ENCODE measurements at places on chromosomes 16 and 17. TPM values are rescaled to one million over a fixed set of nuclear protein-coding genes. Genes with fewer than 3 reads are reported as not detected.
A peak's percentile ranks its signal among the peaks of the same experiment; 100 is the strongest.

The BRIP1 gene
- 4.7 TPM for total RNA-seq

The XYLT1 gene
- total RNA-seq: 38.1 TPM

The C17orf50 gene
- total RNA-seq: not detected

The RNF157 gene
- 115 TPM for total RNA-seq

The PROCA1 gene
- total RNA-seq: 3.1 TPM

DNA sequence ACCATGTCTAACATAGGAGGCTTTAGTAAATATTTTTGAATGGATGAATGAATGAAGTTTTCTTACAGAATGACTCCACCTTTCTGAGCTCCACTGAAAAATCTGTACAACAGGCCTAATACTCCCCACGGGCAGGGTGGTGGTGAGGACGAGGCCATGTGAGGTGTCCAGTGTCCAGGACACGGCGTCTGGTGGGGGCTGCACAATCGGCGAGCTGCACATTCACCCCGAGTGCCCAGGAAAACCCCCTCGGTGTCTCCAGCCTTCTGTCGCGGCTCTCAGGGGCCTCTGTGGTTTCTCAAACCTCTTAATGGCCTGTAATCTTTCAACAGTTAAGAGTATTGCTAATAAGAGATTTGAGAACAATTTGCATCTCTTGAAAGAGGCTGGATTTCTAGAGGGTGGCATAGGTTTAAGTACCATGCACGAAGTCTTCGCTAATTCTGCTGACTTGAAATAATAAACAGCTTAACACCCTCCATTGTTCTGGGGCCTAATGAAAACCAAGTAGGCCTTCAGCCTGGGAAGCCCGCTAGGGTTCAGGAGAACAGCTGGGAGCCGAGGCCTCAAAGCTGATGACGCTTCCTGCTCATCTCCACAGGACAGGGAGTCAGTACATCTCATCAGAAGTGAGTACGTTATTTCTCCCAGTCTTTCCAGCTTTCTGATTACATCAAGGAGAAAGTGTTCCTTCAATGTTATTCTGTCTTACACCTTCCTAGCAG is 304.6 kb upstream of the FOXF1 start:
- no peak for DNase-seq

GRCh38 chr17:35731917-35732805 is 722 bp downstream of the RASL10B start:
- no peak for DNase-seq

DNA sequence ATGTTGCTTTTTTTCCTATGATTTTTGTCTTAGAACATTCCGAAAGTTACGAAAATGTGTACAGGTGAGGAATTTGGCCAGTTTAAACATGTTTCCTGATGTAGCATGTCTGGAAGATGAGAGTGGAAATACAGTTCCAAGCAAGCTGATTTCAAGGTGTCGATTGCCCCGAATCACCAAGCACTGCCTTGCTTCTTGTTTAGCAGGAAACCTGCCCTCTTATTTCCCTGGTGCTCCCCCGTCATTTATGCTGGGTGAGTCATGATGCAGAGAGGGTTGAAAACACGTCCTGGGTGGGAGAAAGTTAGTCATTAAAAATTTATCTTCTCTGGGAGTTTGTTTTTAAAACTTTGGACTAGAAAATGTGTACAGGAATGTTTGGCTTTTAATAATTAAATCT is 608.6 kb upstream of the EEF2KMT start:
- DNase-seq: no peak

DNA sequence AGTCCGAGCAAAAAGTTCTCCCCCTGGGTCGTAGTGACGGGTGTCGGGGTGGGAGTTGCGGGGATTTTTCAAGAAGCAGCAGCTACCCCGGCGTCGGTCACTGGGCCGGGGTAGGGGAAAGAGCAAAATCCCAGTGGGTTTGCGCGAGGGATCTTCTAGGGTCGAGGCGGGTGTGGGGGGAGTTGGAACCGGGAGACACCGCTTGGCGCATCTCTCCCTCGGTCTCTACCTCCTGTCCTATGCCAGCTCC is 2.3 kb upstream of the UBTF start:
- peak; percentile 62 for DNase-seq

DNA sequence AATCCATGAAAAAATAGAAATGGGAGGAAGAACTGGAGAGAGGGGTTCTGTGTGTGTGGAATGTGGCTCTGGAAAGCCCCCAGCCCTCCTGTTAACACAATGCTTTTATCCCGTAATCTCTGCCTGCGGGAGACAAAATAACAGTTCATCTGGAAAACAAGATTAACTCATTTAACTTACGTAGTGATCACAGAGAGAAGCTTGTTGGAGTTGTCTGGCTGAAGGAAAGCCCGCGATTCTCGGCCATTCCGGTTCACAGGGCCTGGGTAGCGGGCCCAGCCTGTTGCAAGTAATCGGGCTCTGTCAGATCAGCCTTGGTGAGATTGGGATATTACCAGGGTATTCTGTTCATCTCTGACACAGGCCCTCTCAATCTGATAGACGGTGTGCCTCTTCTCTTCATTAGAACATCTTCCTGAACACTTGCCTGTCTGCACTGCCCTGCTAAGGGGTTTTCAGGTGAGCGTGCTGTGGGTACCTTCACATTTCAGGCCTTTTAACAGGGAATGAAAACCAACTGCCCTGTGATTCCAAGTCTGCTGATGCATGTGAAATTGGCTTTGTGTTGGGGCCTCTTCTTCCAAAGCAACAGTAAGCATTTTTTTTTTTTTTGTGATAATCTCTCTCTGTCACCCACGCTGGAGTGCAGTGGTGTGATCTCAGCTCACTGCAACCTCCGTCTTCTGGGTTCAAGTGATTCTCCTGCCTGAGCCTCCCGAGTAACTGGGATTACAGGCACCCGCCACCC is 609.9 kb downstream of the WWOX start:
- DNase-seq: no peak

- DNase-seq: no peak
Measured at GRCh38 chr17:40293363-40293762, 5.7 kb downstream of the CDC6 start.

DNA sequence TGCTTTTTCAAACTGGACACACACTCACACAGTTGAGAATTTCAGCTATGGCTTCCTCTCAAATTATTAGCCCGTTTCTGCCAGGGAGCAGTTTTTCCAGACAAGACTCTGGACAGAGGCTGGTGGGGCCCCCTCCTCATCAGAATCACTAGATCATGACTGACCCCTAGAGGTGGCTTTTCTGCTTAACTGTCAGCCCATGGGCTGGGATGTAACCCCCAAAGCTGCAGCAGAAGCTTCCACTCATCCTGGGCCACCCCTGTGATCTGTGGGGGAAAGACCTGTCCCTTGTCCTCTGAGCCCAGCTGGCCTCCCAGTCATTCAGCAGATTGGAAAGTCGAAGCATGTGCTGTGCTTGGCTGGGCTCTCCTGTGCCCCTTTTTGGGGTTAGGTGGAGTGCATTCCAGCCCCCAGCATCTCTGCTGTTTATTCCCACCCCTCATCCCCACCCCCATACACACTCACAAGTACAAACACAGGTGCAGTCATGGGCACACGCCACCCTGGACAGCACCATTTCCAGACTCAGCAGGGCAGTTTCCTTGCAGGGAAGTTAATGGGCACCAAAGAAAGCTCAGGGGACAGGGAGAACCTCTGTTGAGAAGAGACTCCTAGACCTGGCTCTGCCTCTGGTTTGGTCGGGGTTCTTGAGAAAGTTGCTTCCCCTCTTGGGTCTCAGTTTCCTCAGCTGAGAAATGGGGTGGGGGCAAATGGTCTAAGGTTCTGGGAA is 77.6 kb upstream of the RBL2 start:
- no peak for DNase-seq

- DNase-seq: no peak
Measured at GRCh38 chr17:17503566-17504130, 7.5 kb upstream of the RASD1 start.

DNA sequence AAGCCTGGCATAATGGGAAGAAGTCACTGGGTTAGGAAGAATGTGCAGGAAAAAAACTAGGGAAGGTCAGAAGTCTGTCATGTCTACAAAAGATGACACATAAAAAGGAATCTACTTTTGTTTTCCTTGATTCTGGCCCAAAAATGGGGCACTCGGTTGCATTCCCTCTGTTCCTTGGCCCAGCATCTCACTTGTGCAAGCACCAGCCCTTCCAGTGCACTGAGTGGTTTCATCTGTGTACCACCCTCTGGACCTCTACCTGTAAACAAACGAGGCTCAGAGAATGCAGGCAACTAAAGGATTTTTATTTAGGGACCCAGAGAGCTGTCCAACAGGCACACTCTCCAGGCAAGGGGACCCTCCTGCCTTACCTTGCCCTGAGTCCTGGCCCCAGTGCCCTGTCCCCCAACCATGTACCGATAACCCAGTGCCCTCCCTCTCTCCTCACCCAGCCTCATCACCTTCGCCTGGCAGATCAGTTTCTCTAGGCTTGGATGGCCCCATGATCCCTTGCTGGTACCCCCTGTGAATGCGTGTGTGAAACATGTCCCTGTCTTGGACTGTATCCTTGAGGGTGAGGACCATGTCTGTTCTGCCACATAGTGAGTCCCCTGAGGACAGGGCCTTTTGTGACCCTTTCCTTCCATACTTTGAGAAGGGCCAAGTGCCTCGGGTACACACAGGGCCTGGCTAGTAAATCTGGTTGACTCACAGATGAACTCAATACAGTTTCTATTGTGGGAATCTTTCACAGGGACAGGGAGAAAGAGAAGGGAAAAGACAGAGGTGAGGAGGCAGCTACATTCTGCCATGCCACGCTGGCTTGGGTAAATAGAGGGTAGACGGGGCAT is 13.3 kb downstream of the NXPH3 start:
- DNase-seq: no peak

GRCh38 chr17:43615330-43616028 is 46.2 kb downstream of the MEOX1 start:
- DNase-seq: no peak

DNA sequence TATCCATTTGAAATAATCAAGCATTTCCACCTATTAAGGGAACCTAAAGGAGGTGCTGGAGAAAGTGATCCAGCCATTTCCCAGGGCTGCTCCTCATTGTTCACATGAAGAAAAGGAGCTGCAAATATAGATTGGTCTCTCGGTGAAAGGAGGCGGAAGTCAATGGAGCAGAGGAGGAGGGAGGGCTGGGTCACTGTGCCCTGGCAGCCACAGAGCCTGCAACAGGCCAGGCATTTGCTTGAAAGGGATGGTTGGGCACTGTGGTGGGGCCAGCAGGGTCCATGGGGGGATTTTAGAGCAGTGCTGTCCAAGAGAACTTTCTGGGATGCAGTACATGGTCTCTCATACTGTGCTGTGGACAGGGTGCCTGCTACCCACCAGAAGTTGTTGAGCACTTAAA is 173.2 kb downstream of the CYLD start:
- no peak for DNase-seq

DNA sequence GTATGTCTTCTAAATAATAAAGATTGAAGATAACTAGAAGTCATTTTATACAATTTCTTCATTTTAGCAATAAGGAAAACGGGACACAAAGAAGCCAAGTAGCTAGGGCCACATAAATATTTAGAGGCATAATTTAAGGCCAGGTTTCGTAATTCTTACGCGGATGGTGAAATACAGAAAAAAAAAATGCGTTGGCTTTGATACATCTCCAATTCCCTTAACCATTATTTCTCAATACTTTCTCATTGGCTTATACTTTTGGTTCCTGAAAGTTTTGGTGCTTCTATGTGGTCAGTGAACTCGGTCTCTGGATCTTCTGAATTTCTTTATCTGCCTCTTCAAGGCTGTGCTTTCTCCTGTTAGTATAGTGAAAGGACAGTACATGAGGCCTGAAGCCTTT is 888.1 kb downstream of the KCNJ2 start:
- no peak for DNase-seq

- DNase-seq: no peak
Measured at GRCh38 chr16:83955218-83956130, 2.4 kb downstream of the OSGIN1 start.

DNA sequence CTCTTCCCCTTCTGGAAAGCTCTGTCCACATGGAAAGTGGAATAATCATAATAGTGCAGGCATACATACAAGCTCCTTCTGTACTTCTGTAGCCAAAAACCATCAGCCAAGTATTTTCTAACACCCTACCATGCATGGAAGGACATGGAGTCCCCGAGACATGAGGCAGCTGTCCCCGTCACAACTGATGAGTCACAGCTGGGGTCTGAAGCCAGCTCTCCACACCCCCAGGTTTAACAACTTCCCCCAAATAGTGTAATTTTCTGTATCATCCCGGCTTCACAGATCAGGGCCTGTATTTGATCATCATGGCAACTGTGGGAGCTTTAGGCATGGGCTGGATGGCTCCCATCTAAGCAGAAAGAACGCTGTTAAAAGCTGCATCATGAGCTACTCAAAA is 16.6 kb downstream of the C16orf96 start:
- no peak for DNase-seq

DNA sequence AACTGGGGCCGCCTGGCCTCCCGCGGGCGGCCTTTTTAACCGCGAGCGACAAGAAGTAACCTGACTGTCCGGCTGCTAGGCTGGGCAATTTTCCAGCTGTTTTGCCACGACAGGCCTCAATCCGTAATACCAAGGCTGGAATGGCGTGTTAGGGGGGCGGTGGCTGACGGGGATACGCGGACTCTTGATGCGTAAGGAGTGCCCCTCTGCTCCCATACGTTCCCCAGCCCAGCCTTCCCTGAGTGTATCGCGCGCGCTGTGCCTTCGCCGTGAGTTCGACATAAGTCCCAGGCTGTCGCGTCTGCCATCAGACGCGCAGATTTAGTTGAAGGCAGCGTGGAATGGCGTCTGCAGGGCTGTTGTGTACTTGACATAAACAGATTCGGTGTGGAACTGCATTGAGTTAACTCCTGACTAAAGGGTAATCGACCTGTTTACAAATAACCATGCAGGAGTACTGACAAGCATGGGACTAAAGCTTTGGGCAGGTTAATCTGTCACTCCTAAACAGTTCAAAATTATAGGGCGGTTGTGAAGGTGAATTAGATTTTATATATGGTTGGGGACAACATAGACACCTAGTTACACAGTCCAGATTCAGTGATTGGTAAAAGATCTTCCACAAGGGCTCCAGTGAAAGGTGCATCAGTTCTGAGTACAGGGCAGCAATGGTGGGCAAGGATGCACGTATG is 16.6 kb upstream of the ERN1 start:
- DNase-seq: peak; percentile 70
